Activated T-helper 1 cell treated with anti-CD3 and anti-CD28 coated beads, Interleukin-12 subunit alpha, Interleukin-12 subunit beta, Interleukin-2, Interleukin-4 antibody, amounts not matched to agents 30 ng/mL and 10 ng/mL and 1 ng/mL, durations not matched to agents 14 hours and 24 hours and 36 hours (primary cell): ENCODE measurements at places on chromosomes 1 and 21.

DNA sequence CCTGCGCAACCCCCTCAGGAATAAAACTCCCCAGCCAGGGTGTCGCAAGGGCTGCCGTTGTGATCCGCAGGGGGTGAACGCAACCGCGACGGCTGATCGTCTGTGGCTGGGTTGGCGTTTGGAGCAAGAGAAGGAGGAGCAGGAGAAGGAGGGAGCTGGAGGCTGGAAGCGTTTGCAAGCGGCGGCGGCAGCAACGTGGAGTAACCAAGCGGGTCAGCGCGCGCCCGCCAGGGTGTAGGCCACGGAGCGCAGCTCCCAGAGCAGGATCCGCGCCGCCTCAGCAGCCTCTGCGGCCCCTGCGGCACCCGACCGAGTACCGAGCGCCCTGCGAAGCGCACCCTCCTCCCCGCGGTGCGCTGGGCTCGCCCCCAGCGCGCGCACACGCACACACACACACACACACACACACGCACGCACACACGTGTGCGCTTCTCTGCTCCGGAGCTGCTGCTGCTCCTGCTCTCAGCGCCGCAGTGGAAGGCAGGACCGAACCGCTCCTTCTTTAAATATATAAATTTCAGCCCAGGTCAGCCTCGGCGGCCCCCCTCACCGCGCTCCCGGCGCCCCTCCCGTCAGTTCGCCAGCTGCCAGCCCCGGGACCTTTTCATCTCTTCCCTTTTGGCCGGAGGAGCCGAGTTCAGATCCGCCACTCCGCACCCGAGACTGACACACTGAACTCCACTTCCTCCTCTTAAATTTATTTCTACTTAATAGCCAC, 696 bp downstream of the TGFB2 start:
- DNase-seq: no peak

- DNase-seq: no peak
Observed at GRCh38 chr1:15406614-15407559, 2.8 kb upstream of the EFHD2 start.

GRCh38 chr1:188904201-188904600, 1573.5 kb downstream of the BRINP3 start:
- DNase-seq: no peak

DNA sequence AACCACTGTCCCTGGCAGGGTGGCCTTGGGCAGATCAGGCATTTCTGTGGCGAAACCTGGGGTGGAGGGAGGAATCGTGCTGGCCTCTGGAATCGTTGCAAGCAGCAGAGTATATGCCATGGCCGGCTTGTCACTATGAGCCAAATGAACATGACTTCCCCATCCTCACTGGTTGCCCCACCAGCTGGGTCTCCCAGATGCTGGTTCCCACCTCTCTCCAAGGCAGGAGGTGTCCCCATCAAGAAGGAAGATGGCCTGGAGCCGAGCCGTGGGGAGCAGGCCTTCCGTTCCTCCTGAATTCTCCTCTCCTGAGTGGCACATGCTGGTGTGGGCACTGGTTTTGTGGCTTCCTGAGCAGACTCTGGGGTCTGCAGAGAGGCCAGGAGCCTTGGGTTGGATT, 60.2 kb upstream of the ACTRT2 start:
- DNase-seq: no peak

DNA sequence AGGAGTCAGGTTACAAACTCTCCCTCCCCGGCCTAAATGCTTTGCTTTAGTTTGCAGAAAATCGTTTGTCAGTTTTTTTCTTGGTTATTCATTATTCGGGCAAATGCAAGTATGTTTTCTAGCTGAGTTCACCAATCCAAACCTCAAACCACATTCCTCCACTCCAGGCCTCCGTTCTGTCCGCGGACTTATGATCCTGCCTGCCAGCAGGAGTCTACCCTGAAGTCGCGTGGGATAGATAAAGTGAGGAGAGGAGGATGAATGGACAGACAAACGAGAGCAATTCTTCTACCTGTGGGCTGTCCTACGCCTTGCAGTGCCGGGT, 1.3 kb downstream of the ADAMTS1 start:
- DNase-seq: no peak

GRCh38 chr1:12113433-12114339, 50.6 kb downstream of the TNFRSF8 start:
- DNase-seq: peak; percentile 15

- peak; percentile 82 for DNase-seq
Observed at GRCh38 chr1:109643385-109644230, 12.3 kb upstream of the GSTM4 start.

GRCh38 chr1:14452551-14452950, 145.9 kb upstream of the KAZN start:
- no peak for DNase-seq

DNA sequence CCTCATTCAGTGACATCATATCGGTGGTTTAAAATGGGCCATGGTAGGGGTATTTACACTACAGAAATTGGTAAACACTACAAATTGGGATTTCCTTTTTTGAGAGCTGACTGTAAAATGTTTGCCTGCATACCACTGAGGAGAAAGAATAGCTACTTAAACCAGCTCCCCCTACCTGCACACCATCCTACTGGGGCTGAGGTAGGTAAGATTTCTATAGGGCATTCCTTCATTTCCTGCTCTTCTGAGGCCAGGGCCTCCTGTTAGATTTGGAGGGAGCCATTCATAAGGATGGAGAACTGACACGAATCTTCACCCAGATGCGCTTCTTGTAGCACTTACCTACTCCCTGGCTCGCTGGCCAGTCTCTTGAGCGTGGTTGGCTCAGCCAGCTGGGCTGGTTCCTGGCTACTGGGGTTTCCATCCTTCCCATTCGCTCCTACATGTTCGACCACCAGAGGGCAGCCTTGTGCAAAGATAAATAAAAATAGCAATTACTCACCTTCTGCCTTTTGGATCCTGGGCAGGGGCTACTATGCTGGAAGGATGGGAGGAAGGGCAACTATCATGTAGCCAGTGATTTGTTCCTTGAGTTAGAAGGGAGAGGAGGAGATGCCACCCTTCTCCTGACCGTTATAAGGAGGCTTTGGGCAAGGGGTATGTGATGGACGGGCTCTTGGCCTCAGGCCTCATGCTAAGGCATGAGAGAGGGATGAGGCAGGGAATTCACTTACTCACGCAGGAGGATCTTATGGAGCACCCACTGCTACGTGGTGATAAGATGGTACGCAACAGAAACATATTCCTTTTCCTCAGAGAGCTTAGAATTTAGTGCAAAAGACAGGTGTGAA, 10.7 kb downstream of the OPTC start:
- peak; percentile 59 for DNase-seq

DNA sequence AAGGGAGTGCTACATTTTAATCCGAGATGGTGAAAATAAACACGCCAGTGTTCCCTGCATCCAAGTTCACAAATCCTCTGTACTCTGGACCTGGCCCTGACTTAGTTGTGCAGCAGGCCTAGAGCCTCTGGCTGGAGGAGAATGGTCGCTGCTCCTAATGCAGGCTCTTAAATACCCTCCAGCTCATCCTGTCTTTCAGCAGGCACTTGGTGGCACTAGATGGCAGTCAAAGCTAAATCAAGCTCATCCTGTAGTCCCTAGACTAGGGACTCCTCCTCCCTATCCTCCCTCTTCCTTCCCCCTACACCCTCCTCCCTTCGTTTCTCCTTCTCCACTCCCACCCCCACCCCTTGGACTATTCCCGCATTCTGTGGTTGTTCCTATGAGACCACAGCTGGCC, 41.6 kb upstream of the MTR start:
- no peak for DNase-seq

DNA sequence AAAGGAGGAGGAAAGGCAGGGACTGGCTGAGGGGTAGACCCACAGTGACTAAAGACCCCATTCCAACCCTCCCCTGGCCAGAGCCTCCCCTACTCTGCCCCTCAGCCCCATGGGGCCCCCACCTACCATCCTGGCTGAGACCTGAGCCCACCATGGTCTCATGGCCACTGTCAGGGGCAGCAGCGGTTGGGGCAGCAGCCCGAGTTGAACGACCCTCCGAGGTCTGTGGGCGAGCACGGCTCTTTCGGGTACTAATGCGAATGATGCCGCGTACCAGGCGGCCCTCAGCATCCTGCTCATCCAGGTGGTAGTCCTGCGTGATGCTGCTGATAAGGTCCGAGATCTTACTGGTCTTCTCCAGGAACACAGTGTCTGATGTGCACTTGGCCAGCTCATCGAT, 9.1 kb downstream of the KDF1 start:
- DNase-seq: no peak

DNA sequence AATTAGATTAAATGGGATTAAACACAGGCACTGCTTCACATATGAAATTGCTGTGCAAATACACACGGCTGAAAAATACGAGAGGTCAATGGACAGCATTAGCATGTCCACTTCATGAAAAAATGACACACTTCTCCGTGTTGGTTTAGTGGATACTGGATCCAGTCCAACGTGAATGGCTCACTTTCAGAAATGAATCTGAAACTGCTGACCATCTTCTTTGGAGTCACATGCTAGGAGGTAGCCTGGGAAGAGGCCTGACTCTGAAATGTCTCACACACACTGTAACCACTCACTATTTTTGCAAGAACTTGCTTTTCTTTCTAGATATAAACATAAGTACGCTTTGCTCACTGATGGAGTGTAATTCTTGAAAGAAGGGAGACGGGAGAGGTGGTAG, 127.3 kb downstream of the HLCS start:
- DNase-seq: no peak

DNA sequence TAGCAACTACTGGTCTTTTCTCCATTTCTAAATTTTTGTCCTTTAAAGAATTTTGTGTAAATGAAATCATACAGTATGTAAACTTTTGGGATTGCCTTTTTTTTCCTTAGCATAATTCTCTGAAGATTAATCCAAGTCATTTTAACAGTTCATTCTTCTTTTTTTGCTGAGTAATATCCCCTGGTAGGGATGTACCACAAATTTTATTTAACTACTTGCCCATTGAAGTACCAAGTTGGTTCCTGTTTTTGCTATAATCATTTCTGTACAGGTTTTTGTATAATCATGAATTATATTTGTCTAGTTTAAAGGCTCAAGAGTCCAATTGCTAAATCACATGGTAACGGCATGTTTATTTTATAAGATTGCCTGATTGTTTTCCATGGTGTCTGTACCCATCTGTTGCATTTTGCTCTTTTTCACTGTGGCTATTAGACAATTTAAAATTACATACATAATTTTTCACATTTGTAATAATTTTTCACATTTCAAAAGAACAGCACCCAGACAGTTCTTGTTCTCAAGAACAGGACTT, 891.1 kb downstream of the USP25 start:
- DNase-seq: no peak

DNA sequence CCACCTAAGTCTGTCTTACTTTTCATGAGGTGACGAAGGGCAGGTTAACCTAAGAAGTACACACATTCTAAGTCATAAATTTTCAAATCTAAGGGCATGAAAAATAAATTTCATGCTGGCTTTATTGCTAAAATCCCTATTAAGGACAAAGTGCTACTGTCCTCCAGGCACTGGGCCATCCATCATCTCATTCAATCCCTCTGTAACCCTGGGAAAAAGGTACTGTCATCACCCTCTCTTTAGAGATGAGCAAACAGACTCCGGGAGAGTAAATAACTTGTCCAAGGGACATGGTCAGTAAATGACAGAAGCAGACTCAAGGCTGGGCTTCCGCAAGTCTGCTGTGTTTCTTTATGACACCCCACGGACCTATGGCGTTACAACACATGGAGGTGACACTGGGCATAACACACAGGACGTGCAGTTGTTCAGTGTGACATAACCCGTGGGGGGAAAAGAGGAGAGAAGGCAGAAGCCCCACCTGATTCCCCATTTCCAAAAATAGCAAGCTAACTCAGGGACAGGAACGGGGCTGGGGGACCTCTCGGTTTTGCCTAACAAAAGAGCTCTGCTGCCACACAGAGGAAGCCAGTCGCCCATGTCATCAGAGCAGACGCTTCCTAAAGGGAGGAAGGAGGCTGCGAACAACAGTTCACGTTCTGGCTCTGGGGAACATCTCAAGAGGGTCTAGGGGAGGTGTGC, 12.5 kb upstream of the SRM start:
- no peak for DNase-seq
